Stimulated activated CD4-positive, alpha-beta T cell treated with anti-CD3 and anti-CD28 coated beads, TNF-alpha, amount 100 ng/mL, for 48 hours (primary cell): ENCODE measurements at places on chromosomes 5 and 9.

- DNase-seq = no peak
Measured at GRCh38 chr5:180304431-180305375, 12.8 kb upstream of the MAPK9 start.

DNA sequence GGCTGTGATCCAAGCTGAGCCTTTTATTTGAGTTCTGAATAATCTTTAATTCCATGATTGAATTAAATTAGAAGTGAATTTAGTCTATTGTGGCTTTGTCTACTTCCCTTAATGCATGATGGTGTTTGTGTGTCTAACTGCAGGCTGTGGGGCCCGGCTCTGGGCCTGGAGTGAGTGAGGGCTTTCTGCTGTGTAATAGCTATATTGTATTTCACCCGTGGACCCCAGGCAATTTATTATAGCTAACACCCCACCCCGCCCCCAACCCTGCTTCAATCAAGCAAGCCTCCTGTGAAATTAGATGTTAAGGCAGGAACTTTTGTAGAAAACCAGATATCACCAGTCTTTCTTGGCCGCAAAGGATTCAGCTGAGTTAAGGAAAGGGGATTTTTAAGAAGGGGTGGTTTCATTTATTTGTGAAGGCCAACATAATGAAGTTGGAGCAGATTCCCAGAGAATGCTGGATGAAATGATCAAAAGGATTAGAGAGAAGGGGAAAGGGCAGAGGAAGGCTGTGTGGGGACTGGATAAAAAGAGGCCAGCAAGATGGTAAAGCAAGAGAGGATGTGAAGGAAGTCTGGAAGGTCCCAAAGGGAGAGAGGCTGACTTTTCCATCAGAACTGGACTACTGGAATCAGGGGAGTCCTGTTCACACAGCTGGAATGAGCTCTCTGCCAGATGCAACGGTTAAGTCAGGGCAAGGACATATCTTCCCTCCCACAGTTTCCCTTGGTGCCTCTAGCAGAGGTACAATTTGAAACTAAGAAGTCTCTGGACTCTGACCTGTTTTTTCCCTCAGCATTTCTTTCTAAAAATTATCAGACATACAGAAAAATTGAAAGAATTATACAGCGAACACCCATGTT is 125.3 kb upstream of the SAP30L start:
- no peak for DNase-seq

DNA sequence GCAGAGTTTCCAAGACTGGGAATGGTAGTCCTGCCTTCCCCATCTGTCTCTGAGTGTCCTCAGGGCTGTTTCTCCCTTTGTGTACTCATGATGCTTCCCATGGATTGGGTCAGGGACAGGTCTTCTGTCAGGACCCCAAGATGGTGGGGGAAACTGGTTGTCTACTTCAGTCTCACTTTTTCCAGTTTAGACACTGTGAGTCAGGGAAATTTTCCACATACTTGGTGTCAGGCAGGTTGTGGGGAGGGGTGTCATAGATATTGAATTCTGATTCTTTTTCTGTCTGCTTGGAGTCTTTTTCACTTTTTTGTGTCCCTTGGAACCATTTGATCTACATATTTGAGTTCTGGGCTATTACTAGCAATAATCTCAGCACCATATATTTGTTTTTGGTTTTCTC is 10.3 kb downstream of the POLK start:
- DNase-seq = no peak

GRCh38 chr5:109546461-109546860 is 136.7 kb upstream of the PJA2 start:
- DNase-seq = no peak

DNA sequence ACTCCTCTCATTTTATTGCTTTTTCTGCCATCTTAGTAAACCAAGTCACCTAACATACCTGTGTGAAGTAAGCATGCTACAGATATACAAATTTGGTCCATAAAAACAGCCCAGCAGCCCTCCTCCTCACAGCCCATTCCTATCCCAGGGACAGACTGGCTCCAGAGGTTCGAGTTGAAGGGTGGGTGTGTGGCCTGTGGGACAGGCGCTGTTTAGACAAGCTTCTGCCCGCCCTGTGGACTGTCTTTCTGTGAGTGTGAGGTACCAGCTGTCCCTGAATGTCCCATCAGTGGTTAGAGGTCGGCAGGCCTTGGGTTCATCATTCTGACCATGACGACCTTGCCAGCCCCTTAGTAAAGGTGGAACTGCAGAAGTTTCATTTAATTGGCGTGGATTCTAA is 82.0 kb downstream of the WNK2 start:
- DNase-seq = no peak

DNA sequence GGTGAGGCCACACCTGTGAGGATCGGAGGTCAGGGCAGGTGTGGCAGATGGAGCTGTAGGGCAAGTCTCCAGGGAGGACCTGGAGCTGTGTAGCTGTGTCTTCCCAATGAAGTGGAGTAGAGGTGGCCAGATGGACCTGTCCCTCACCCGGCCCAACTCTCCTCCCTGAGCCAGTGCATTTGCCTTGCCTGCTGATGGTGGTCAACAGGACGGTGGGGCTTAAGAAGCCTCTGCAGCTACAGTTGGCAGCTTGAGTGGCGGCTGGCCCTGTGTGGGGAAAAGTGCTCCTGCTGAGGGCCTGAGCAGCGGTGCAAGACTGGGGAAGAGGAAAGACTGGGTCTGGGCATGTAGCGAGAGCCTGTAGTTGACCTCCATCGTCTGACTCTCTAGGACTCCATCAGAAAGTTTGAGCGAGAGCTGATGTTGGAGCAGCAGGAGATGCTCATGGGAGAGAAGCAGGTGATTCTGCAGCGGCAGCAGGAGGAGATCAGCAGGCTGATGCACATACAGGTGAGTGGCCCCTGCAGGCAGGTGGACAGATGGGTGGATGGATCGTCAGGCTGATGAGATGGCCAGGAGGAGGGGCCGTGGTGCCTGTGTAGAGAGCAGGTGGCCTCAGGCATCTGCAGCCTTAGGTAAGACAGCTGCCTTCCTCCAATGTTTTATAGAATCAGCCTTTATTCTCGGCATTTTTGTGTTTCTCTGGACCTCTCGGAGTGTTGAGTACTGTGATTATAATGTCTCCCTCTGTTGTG is 24.9 kb downstream of the PITX1 start:
- DNase-seq = no peak

DNA sequence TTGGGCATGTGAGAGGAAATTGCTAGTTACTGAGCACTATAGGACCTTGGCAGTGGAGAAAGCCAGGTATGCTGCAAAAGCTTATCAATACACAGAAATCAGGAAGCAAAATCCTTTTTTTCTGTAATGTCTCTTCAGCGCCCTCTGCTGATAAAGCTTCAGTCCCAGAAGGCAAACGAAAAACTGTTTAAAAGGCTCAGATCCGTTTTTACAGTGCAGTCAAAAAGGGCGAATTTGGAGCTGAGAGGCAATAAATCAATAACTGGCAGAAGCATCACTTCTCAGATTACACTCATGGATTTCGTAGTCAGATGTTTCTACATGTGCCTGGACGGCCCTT is 1.1 kb upstream of the MAN2A1 start:
- DNase-seq = no peak

DNA sequence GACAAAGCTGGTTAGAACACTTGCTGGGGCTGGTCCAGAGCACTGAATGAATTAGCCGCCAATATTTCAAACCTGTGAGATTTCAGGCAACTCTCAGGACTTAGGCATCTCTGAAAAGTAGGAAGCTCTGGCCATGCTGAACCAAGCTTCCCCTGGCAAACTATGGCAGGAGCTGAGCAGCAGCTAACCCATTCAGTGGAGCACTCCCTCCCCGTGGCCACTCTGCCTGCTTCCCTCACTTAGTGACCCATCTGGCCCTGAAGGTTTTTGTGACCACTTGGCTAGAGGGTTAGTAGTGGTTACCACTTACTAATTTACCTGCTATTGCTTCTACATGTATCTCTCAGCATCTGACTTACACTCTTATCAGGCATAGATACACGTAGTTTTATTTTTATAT is 25.5 kb downstream of the FOXI1 start:
- DNase-seq = no peak

DNA sequence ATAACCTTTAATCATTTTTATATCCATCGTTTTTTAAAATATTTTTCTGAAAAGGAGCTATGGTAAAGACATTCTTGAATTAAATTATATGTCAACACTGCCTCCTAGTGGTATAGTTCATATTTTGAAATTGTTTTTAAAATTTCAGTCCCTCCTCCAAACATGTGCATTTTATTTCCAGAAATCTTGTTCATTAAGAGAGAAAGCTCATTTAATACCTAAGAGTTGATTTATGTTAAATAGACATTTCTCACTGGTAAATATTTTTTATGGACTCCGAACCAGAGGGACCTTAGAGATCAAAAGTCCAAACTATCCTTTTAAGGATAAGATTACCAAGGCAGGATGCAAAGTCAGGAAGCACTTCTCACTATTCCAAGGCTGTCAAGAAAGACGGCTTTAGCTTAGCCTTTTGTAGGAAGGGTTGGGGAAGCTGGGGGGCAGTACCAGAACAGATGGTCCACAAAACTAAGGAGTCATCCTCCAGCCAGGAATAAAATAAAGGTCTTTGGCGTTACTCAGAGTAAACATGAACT is 21.6 kb downstream of the BHMT start:
- no peak for DNase-seq

DNA sequence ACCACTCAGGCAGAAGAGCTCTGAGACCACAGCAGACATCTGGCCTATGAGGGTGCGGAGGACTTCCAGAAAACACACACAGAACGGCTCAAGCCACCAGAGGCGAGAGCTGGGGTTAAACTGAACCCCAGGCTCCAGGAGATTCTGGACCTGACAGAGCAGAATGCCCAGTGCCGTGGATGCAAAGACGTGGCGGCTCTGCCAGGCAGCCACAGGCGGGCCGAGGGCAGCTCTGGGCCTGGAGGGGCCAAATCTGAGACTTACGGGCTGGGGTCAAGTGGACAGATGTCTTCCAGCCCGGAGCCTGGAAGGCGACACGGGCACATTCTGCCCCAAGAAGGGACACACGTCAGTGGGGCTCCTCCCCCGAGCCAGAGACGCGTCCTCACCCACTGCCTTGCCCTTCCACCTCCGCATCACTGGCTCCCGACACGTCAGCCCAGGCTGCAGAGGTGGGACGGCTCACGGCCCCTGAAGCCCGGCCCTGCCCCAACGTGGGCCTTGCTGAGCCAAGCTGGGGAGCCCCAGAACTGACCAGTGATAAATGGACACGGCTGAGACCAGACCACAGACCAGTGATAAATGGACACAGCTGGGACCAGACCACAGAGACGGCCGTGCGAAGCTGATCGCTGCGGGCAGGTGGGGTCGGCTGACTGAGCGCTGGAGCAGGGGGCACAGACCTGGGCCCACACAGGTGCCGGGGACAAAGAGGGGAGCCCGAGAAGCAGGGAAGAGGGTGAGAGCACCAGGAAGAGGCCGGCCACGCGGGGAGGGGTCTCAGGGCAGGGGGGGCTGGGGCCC is 40.9 kb upstream of the NSMF start:
- DNase-seq = no peak

DNA sequence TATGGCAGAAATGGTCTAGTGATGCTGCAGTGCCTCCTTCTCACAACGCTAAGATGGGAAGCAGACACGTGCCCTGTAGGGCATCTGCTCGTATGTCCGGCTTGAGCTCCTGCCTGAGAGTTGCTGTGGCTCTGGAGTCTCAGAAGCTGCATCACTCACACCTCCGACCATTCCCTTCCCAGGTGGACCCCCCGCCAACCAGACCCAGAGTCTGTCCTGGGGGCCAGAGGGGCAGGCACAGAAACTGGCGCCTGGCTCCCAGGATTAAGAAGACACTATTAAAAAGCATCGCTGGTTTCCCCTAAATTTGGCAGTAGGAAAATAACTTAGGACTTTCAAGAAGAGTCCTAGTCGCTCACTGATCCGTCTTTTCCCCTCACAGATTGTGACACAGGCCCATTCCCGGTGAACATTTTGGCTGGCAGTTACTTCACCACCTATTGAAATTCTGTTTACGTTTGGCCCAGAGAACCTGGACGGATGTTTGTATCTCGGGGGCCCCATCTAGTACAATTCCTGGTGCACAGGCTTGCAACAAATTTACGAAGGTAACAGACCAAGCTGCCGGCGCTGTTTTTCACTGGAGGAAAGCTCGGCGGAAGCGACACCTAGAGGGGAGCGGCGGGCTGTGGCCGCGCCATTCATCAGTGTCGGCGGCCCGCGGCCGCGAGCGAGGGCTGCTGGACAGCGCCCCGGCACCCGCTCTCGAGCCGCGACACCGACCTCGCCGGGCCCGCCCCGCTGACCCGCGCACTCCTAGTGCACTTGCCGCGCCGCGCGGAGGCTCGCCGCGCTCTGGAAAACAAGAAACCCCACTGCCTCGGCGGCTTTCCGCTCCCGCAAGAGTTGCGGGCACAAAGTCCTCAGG is 1.6 kb downstream of the FSTL4 start:
- DNase-seq = peak; percentile 38

DNA sequence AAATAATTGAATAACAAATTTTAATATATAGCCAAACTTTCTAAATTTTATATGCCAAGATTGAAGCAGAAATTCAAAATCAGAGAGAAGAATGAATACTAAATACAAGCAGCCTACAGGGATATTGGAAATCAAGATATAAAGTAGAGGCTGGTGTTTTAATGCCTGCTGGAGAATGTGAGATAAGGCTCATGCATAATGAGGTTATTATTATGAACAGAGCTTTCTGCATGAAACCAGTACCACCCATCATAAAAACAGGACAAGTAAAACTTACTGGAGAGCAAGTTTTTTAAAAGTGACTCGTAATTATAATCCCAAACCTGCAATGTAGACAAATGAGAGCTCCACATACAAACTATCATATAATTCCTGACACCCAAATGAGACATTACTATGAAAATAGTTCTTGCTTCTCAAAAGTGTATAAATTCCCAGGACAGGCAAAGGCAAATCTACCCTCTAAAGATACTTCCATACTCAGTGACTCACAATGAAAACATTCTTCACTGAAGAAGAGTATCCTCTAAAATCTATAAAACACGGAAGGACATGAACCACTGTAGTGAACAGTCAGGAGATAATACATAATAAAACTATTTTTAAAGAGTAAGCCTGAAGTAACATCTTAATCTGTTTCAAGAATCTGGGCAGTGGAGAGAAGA is 532.0 kb upstream of the GRAMD2B start:
- DNase-seq = no peak
